Cardiac septum (tissue), 1 donor: ENCODE measurements at places on chromosomes 1 and 21.
A peak's percentile ranks its signal among the peaks of the same experiment; 100 is the strongest.

DNA sequence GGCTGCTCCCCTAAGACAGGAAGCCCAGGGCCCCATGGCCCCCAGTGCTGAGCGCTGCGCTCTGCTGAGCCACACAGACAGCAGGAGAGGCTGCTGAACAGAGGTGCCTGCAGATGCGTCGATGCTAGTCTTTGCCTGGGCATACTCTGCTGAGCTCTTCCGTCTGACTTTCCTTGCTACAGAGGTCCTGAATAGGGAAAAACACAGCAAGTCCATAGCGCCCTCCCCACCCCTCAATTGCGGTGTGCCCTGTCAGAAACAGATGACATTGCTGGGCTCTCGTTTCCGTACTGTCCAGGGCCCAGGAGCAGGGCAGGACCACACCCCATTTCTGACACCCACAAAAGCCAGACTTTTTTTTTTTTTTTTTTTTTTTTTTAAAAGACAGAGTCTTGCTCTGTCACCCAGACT lies 252.5 kb downstream of the SDCCAG8 start:
- DNase-seq = no peak

GRCh38 chr21:42619166-42619565 lies 34.3 kb upstream of the PDE9A start:
- peak; percentile 3 for DNase-seq

- no peak for DNase-seq
Measured at GRCh38 chr1:47317841-47318240, 3.9 kb upstream of the STIL start.

DNA sequence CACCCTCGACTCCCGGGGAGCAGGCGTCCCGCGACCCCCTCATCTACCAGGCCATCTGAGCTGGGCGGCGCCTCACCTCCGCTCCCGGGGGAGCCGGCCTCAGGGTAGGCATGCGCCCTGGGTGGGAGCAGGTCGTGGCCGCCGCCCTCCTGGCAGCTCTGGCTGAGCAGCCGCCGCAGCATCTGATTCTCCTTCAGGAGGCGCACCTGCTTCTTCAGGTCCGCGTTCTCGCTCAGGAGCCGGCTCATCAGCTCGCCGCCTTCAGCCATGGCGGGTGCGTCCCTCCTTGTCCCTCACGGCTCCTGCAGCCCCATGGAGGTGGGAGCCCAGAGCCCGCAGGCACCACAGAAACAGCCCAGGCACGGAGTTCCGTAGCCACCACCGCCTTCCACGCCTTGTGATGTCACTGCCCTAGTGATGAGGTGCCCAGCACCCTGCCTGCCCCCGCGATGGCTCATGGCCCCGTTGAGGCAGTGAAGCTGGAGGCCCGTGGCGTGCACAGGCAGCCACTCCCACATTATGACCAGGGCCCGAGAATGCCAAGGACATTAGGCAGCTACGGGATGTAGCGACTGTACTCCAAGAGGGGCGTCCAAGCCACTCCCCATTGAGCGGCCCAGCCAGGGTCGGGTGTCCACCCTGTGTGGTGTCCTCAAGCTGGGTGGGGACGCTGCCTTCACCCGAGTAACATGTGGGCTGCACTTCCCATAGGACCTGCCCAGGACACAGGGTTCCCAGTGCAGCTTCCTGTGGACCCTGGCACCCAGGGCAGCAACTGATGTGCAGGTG lies 1.5 kb downstream of the SPATC1L start:
- DNase-seq = peak; percentile 76

GRCh38 chr1:55155522-55155921 lies 59.6 kb downstream of the USP24 start:
- peak; percentile 82 for DNase-seq
